ENCODE measurements at places on chromosomes 12 and 14. TPM values are rescaled to one million over a fixed set of nuclear protein-coding genes. Genes with fewer than 3 reads are reported as not detected.

DNA sequence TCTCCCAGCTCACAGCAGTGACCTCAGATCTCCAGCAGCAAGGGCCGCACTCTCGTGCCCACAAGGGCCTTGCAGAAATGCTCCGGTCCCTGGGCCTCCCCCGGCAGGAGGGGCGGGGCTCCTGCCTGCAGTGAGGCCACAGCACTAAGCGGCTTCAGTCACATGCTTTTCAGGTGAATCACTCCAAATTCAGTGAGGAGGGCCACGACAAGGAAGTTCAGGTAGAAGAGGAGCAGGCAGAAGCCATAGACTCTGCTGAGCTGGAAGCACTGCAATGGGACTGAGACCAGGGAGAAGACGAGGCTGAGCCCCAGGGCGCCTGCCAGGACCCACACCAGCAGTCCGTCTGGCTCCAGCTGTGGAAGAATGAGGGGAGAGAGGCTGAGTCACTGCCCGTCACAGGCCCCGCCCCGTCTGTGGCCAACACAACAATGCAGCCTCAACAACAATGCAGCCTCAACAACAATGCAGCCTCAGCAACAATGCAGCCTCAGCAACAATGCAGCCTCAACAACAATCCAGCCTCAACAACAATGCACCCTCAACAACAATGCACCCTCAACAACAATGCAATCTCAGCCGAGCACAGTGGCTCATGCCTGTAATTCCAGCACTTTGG is 35.2 kb downstream of the SLC8B1 start:
- no peaks in the 10 kb centered on the region for H3K36me3 ChIP-seq
- H3K27me3 ChIP-seq = no peaks in the 10 kb centered on the region
- no peak for DNase-seq
- peak overlapping the region; percentile 40 for H3K4me3 ChIP-seq

DNA sequence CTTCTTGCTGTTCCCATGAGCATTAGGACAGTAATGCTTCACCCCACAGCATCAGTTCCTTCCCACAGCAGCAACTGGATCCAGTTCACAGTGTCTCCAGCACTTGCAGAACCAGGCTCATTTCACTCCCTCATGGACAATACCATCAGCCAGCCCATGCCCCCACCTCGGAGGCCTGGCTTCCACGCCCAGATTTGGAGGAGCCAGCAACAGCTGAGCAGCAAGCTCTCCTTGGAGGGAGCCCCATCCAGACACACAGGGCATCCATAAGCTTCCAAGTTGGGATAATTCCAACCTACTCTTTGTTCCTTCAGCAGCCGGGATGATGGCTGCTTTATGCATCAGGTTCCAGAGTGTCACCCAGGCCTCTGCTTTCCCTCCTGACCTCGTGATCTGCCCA is 250.0 kb downstream of the GLT1D1 start:
- no peak for DNase-seq
- no peaks in the 10 kb centered on the region for H3K4me1 ChIP-seq
- no peak overlapping the region for H3K27ac ChIP-seq
- no peak overlapping the region for H3K4me3 ChIP-seq

DNA sequence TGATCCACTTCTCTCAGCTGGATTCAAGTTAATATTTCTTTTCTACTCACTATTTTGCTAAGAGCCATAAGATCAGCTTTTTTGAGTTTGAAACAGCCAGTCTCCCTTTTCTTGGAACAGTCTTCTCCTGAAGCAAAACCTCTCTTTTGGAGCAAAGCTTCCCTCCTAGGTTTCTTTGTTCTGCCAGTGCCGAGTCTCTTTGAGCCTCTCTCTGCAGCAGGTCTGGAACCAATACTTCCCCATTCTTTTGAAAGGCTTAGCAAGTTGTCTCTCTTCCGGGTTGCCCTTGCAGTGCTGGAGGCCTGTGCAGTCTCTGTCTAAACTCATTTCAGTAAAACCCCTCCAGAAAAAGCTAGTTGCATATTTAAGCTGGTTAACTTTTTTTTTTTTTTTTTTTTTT is 454.8 kb downstream of the NOVA1 start:
- no peak overlapping the region for H3K27ac ChIP-seq
- H3K36me3 ChIP-seq = no peaks in the 10 kb centered on the region
- no peak overlapping the region for H3K4me3 ChIP-seq
- H3K4me1 ChIP-seq = no peaks in the 10 kb centered on the region
- no peak for DNase-seq

GRCh38 chr12:129927316-129927900 is 23.6 kb upstream of the TMEM132D start:
- peaks cover 26% of the 10 kb centered on the region for H3K27me3 ChIP-seq
- no peak overlapping the region for H3K27ac ChIP-seq
- no peaks in the 10 kb centered on the region for H3K4me1 ChIP-seq
- H3K36me3 ChIP-seq = no peaks in the 10 kb centered on the region
- DNase-seq = no peak
- no peak overlapping the region for H3K4me3 ChIP-seq

GRCh38 chr14:72606879-72607278 is 287.0 kb downstream of the DPF3 start:
- no peak overlapping the region for H3K4me3 ChIP-seq
- no peaks in the 10 kb centered on the region for H3K27me3 ChIP-seq
- no peak for DNase-seq
- no peaks in the 10 kb centered on the region for H3K4me1 ChIP-seq
- no peaks in the 10 kb centered on the region for H3K36me3 ChIP-seq

STAC3 gene
- 2.6 TPM for total RNA-seq

NTS gene
- total RNA-seq = not detected

MSI1 gene
- total RNA-seq = not detected

CCDC197 gene
- total RNA-seq = not detected

MYF5 gene
- total RNA-seq = not detected

PTGER2 gene
- 2.9 TPM for total RNA-seq

TRAFD1 gene
- 36.1 TPM for total RNA-seq

ADSS1 gene
- 5.1 TPM for total RNA-seq

Data from naive thymus-derived CD8-positive, alpha-beta T cell (primary cell).